ENCODE measurements at places on chromosomes 2 and 18.

- no peak for DNase-seq
Observed at GRCh38 chr18:50457639-50458038, 82.8 kb downstream of the SKA1 start.

DNA sequence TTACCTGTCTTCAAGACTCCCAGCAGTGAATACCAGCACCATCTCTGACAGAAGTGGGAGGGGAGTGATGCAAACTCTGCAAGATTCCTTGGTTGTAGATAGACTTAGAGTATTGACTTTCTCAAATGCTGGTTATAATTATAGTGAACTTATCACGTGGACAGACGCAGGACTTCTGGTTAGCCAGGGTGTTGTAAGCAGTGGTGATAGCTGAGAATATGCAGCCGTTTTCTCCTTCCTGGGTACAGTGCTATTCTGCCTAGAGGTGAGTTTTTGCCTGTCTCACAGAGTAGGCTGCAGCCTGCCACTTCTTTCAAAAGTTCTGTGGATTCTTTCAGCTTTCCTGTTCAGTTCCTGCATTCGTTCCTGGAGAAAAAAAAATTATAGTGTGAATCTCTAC lies 733 bp upstream of the CXCR2 start:
- no peak for DNase-seq

DNA sequence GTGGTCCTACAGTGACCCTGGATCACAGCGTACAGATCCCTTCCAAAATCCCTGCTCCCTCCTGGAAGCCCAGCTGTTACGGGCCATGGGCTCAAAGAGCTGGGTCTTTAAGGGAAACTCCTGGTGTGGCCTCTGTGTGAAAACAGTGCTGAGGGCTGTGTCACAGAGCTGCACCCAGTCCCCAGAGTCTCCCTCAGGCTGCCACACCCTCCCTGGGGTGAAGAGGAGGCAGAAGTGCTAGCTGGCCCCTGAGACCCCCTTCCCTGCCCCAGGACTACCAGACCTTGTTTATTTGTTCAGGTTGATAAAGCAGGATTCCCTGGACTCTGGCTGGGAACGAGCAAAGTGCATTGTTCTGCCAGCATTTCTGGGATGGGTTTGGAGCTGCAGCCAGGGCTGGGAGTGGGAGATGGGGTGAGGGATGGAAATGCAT lies 7.7 kb downstream of the ATOH8 start:
- no peak for DNase-seq

GRCh38 chr2:156601855-156602551 lies 165.8 kb downstream of the GPD2 start:
- no peak for DNase-seq

- no peak for DNase-seq
Observed at GRCh38 chr18:55139836-55140235, 180.6 kb upstream of the CCDC68 start.

DNA sequence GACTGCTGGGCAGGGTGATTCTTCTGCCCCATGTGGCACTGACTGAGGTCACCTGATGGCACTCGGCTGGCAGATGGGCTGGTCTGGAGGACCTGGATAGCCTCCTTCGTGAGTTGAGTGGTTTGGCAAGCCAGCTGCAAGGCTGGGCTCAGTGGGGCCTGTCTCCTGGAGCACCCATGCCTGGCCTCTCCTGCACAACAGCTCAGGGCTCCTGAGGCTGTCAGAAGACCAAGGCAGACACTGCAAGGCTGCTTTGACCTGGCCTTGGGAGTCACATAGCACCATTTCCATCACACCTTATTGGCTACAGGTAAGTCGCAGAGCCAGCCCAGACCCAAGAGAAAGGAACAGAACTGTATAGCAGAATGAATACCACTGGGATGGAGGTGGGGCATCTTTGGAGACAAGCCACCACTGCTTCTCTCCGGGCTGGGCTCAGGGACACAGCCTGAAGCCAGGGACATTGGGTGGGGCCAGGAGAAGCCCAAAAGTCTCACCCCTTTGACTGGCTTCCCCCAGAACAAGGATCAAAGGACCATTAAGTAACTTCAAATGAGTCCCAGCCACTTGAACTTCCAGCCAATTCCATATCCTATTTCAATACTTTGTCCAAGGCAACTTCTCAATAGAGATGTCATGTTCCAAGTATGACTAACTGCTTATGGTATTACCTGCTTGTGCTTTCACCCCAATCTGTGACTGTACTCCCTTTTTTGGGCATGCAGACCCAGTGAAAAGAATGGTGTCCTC lies 156.3 kb downstream of the CABLES1 start:
- DNase-seq = no peak

GRCh38 chr2:152585830-152586484 lies 131.3 kb downstream of the PRPF40A start:
- peak; percentile 94 for DNase-seq

DNA sequence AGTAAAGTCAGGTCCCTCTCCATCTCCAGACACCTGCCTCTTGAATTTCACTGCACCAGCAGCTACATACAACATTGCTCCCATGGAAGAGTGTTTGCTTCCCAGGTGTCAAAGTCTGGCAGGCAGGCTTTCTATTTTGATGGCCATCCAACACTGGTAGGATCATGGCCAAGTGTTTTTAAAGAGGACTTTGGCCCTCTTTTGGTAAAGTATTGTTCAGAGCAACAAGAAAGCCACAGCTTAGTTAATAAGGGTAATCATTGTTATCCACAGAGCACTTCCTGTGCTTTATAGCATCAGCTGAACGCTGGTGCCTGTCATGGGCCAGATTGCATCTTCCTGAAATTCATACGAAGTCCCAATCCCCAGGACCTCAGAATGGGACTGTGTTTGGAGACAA lies 133.2 kb downstream of the NCK2 start:
- DNase-seq = no peak

DNA sequence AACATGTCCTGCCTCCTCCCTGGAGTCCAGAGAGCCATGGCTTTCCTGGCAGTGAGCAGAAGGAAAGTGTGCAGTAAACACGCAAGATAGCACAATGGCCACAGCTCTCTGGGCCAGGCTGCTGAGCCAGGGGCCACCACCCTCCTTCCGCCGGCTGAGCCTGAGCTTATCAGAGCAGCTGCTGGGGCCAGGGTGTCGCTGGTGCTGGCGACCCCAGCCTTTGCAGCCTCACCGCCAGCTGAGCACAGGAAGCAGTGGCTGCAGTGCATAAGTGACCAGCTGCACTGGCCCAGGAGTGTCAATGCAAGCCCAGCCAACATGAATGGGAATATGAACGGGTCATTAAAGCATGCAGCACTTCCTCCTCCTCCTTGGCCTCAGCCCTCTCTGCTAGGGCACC lies 172.0 kb downstream of the ZFP36L2 start:
- DNase-seq = no peak

- DNase-seq = no peak
Observed at GRCh38 chr18:33673689-33674088, 95.7 kb downstream of the ASXL3 start.

DNA sequence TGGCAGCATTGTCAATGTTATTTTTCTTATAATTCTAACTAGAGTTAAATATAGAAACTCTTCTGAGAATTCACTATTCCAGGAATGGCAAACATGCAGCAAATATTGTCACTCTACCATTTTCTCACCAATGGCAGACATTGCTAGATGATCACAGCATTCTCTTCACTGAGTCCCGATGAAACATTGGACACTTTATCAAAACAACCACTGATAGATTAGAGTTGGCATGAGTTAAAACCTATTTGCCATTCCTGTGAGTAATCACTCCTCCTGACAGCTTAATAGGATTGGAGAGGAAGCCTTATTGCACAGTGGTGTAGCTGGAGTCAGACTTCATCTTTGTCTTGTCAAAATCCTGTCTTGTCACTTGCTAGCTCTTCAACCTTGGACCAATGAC lies 163.9 kb upstream of the THUMPD2 start:
- DNase-seq = peak; percentile 7

DNA sequence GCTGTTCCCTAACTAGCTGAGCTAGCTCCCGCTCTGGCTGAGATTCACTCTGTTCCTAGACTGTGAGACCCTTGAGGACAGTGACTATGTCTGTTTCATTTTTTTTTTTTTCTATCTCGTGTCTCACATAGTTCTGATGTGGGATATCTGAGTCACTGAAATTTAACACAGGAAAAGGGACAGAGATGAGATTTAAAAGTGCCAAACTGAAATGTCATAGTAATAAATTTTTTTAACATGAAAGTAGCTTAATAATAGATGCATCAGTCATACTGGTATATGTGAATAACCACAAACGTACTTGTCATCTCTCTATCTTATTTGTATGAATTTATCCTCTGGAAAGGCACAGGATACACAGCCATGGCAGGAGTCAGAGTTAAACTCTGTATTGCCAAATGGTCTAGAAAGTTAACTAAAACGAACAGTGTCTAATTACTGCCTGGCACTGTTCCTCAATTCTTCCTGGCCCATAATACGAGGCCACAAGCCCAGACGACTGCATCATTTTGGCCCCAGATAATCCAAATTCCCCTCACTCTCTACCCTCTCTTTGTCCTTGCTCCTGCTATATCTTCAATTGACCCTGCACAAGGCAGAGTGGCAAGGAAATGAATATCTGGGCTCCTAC lies 87.5 kb downstream of the SATB2 start:
- no peak for DNase-seq

DNA sequence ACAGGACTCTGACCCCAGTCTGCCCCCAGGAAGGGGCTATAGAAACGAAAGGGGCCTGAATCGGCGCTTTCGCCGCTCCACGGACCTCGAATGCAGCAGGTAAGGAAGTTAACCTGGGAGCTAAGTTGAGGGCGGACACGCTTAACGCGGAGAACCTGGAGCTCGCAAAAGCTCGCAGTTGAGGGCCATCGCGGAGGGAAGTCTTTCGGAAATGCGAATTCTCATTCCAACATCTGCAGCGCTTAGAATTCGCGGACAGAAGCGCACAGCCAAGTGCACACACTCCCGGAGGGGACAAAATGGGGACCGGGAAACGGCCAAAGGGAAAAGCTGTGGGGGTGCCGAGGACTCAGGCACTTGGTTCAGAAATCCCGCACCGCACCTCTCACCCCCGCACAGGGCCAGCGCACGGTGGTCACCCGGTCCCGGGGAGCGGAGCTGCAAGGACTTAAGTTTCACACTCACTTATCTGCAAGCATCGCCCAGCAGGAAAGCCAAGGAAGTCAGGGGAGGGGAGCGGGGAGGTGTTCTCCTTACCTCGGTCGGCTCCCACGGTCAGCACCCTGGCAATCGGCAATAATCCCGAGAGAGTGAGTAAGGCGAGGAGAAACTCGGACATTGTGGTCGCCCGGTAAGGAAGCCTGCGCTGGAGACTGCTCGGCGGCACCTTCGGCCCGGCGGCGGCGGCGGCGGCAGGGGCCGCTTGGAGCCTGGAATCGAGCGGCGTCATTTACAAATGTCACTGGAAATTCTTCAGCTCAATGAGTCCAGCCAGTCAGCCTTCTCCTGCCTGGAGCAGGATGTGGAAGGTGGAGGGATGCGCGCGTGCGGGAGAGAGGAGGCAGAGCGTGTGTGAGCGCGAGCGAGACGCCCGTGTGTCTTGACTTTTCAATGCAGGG lies 456 bp downstream of the LRP1B start:
- peak; percentile 81 for DNase-seq

GRCh38 chr2:130393318-130393910 lies 37.6 kb downstream of the PTPN18 start:
- peak; percentile 18 for DNase-seq

DNA sequence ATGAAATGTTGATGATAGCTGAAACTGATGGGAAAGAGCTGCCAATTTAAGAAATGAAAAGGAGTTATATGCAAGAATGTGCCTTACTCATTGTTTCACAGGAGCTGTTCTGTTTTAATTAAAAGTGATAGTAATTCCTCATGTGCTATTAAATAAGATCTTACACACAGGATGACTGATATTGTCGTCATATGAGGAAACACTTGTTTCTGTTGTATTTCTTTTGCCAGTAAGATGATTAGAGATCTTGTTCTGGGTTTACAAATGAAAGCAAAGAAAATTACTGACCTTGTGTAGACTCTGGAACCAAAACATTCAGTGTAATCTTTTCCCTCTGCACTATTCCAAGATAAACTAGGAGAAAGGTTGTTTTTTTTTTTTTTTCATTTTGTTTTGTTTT lies 123.6 kb downstream of the MAP3K20 start:
- no peak for DNase-seq

GRCh38 chr2:74031221-74031620 lies 46.5 kb downstream of the TET3 start:
- no peak for DNase-seq

- no peak for DNase-seq
Observed at GRCh38 chr2:48050711-48051110, 144.4 kb upstream of the FBXO11 start.

DNA sequence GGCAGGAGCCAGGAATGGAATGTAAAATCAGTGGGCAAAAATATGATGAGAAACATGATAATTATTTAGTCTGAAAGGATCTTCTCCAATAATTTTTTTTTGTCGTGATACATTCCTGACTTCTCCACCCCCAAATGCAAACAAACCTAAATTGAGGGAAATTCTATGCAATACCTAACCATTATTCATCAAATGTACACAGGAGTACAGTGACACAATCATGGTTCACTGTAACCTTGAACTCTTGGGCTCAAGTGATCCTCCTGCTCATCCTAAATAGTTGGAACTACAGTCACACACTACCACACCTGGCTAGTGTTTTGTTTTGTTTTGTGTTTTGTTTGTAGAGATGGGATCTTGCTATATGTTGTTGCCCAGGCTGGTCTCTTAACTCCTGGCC lies 46.5 kb downstream of the RAB10 start:
- DNase-seq = no peak

- peak; percentile 10 for DNase-seq
Observed at GRCh38 chr2:191114403-191114886, 36.3 kb downstream of the STAT4 start.

- DNase-seq = peak; percentile 85
Observed at GRCh38 chr2:84959095-84959565, 11.8 kb upstream of the KCMF1 start.

- DNase-seq = no peak
Observed at GRCh38 chr2:213259266-213259665, 25.0 kb upstream of the SPAG16 start.

DNA sequence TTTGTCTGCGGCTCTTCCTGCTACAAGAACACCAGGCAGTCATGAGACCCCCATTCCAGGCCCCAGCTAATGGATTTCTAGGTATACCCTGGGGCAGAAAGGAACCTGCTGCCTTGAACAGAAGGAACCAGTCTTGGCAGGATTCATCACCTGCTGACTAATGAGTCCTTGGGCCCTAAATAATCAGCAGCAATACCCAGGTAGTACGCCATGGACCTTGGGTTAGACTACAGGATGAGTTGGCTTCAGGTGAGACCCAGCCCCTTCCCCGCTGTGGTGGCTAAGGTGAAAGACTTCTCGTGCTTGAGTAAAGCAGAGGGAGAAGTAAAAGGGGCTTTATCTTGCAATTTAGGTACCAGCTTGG lies 105.0 kb downstream of the SPIRE1 start:
- no peak for DNase-seq

- DNase-seq = no peak
Observed at GRCh38 chr18:78587096-78587495, 392.5 kb upstream of the SALL3 start.

GRCh38 chr2:287471-287885 lies 413 bp downstream of the ALKAL2 start:
- DNase-seq = peak; percentile 45

- DNase-seq = no peak
Observed at GRCh38 chr2:21676676-21677075, 552.9 kb downstream of the TDRD15 start.
